ENCODE measurements at places on chromosomes 12 and 14. TPM values are rescaled to one million over a fixed set of nuclear protein-coding genes. Genes with fewer than 3 reads are reported as not detected.

DNA sequence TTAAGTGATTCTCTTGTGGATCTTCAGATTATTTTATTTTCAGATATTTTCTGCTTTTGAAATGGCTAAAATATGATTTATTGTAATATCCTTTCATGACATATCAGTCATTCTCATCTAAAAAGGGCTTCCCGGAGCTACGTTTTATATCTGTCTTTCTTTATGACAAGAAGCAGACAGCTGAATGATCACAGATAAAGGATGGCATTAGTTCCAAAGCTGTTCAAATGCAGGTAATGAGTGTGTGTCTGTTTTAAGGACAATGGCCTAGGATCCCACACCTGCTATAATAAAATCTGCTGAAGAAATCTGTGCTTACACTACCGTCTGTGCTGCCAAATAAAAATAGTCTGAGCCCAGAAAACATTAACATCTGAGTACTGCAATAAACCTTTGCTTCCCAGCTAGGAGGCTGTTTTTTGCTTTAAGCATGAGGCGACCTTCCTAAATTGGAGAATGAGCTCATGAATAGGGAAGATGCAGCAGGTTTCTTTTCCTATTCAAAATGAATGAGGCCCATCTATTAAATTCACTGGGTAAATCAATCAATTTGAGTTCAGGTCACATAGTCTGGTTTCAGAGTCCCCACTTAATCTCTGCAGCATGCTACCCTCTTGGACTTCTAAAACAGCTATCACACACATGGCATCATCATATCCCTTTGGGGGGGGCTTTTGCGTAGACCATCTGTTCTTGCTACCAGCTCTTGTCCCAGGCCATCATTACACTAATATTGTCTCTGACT lies 498.5 kb downstream of the NELL2 start:
- no peak for DNase-seq

DNA sequence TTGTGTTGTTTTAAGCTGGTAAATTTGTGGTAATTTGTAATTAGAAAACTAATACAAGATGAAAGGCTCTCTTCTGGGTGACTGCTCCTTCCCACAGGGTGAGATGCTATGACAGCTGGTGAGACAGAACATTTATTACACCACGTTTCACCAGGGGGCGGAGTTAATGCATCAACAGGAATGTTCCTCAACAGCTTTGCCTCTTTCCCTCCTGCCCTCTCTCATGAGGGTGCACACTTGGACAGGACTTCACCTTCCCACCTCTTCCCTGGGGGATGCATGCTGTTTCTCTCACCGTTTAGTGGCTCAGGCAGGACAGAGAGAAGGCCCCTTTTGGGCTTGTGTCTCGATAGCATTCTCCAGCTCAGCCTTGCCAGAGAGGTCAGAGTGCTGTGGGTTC lies 13.4 kb upstream of the PPP1R1A start:
- DNase-seq: no peak

Gene LMNTD1
- total RNA-seq: under 0.01 TPM

Gene SIX6
- total RNA-seq: not detected

Gene ENDOU
- under 0.01 TPM for total RNA-seq

Measured in dermis microvascular lymphatic vessel endothelial cell (primary cell).